ENCODE measurements at places on chromosomes 11 and 22.

DNA sequence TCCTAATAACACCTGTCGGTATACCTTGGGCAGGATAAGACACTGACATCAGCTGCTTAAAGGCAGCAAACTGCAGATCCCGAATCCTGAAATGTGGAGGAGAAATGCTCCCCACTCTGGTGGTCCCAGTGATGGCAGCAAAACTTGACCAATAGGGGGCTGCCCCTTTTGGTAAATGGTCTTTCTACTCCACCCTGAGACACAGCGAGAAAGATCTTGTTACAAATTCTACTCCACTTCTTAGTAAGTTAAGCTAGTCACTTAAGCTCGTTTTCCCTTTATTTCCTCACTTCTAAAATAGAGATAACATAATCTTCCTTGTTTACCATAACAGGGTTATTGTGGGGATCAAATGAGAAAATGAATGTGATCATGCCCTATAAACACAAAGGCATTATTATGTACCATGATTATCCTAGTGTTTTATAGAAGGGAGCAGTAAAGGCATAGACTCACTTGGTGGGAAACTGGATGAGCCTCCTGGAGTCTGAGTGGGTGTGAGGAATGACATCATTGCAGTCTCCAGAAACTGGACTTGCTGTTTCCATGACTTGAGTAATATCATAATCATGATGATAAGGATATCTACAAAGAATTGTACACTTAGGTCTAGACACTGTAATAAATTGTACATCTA is 50.9 kb downstream of the ENDOD1 start:
- DNase-seq: no peak

DNA sequence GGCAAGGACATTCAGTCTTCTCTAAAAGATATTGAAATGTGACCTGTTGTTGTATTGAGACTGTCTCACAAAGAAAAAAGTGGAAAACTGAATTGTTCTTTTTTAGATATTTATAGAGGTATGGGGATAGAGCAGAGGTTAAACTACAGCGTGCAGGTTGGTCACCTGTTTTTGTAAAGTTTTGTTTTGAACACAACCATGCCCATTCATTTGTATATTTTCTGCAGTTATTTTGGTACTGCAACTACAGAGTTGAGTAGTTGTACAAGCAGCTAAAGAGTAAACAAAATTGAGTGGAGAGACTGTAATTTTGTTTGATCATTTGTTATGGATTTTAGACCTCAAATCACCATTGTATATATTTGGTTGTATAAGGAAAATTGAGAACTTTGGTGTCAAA is 11.3 kb downstream of the EED start:
- DNase-seq: no peak

- no peak for DNase-seq
Observed at GRCh38 chr11:27174021-27174420, 133.4 kb downstream of the BBOX1 start.

GRCh38 chr11:126339073-126339862 is 16.2 kb upstream of the ST3GAL4 start:
- DNase-seq: no peak

- DNase-seq: no peak
Observed at GRCh38 chr11:77024745-77025144, 9.5 kb upstream of the B3GNT6 start.

DNA sequence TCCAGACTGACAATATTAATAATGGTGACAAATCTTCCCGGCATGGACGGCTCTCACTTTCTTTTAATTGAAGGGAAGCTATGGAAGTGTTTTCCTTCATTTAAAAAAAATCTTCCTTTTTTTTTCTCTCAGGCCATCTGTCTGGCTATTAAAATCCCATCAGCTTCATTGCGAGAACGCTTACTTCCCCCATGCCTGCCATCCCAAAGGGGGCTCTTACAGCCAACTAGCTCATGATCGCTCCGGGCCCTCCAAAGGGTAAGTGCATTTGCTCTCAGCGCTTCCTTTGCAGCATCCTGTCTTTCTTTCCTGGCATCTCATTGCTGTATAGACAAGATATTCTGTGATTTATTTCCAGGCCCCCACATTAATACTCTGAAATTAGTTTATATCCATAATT is 20.7 kb downstream of the CACNG2 start:
- no peak for DNase-seq

- no peak for DNase-seq
Observed at GRCh38 chr22:20775342-20775895, 1.5 kb downstream of the SERPIND1 start.

DNA sequence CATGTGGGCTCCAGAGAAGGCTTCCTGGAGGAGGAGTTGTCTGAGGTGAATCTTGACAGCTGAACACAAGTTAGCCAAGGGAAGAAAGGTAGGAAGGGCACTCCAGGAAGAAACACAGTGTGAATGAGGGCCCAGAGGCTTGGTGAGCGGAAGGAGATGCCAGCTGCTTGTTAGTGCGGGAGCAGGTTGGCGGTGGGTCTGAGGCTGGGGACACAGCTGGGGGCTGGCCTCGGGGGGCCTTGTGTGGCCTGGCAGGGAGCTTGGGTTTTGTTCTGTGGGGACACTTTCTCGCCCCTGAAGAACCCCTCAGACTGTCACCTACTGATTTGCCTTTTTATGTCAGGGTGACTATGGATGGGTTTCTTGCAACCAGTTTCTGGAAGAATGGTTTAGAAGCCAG is 160.0 kb downstream of the ST3GAL4 start:
- DNase-seq: no peak

DNA sequence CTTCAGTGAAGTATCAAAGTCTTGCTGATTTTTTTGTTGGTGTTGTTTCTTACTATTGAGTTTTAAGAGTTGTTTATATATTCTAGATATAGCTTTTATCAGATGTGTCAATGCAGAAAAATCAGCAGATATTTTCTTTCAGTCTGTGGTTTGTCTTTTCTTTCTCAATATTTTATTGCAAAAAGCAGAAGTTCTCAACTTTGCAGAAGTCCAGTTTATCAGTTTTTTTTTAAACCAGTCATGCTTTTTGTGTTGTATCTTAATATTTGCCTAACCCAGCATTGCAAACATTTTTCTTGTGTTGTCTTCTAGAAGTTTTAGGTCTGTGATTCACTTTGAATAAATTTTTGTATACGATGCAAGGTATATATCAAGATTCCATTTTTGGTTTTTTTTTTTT is 7.0 kb downstream of the ASRGL1 start:
- DNase-seq: no peak

DNA sequence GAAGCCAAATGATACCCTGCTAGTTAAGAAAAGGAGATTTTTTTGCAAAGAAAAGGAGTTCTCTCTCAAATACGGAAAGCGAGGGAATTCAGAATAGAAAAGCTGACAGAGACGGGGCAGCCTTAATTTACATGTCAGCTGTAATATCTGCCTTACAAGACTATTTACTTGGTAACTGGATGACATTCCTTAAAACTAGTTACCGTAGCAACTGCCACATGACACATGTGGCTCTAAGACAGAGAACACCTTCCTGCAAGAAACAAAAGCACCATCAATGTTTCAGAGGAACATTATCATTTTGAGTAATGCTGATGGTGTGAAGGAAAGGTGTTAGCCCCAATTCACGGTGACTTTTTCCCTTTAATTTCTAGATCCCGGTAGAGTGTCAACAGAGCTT is 222.1 kb downstream of the LRRC4C start:
- DNase-seq: no peak

- no peak for DNase-seq
Observed at GRCh38 chr11:43497144-43497543, 138.4 kb downstream of the TTC17 start.

DNA sequence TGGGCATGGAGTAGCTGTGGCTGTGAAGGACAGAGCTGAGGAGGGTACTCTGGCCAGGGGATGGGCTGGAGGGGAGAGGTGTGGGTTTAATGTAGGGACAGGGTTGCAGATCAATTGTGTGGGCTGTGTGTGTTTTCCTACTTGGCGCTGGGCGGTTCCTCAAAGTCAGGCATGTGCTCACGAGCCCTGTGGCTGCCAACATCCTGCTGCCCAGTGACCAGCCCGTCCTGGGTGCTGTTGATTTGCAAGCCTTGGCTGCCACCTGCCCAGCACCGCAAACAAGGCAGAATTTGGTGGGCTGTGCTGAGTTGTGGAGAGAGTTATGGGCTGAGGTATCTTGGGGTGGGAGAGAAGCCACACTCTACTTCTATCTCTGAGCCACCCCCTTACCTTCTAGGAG is 69.2 kb downstream of the SCN3B start:
- no peak for DNase-seq

DNA sequence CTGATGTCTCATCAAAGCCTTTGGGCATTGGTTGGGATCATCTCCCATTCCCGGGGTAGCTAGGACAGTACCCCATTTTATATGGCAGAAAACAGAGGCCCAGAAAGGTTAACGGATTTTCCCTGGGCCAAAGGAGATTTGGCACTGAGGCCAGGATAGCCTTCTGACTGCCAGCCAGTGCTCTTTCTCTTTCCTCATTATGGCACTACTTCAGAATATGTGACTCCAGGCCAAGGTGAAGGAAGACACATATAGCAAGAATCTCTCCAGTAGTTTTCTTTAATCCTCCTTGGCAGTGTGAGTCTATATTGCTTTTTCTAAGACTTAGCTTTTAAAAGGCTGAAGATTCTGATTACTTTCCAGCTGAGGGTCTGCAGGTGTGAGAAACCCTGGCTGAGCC is 94.8 kb upstream of the AMOTL1 start:
- no peak for DNase-seq

DNA sequence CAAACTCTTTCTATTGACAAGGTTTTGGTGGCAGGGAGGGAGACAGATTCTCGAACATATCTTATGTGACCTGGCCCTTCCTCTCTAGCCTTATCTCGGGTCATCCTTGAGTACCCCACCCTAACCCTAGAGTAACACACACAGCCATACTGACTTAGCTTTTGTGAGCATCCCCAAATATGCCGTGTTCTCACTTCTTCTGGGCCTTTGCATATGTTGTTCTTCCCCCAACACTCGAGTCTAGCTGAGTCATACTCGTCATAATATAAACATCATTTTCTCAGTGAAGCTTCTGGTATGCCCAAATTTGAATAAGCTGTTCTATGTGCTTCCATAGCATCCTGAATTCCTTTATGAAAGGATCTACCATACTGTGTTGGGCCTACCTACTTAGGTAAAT is 8.0 kb downstream of the TTC17 start:
- DNase-seq: no peak

GRCh38 chr11:126405906-126406305 is 50.4 kb downstream of the ST3GAL4 start:
- no peak for DNase-seq

GRCh38 chr11:59187035-59187434 is 15.1 kb downstream of the DTX4 start:
- DNase-seq: no peak

DNA sequence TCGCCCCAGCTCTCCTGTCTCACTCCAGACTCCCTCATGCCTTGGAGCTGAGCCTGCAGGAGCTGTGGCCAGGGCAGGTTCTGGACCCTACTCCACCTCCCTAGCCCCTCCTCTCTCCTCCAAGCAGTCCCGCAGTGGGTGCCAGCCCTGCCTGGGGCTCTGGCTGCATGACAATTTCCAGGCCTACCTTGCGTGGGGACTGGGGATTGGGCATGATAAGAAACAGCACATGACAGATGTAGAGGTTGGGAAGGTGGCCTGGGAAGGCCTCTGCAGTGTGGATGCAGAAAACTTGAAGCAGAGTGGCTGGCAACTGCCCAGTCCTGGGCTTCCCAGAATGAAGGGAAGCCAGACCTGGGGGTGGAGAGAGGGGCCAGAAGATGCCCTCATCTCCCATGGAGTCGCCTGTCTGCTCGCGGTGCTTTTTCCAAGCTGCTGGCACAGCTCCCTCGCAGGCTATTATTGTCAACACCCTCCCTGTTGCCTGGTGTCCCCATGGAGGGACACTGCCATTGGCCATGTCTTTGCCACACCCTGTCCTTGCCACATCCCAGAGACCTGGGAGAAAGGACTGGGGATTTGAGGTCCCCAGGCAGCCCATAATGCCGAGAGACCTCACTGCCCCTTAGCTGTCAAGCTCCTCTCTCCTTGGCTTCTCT is 48.9 kb upstream of the CDON start:
- DNase-seq: no peak

DNA sequence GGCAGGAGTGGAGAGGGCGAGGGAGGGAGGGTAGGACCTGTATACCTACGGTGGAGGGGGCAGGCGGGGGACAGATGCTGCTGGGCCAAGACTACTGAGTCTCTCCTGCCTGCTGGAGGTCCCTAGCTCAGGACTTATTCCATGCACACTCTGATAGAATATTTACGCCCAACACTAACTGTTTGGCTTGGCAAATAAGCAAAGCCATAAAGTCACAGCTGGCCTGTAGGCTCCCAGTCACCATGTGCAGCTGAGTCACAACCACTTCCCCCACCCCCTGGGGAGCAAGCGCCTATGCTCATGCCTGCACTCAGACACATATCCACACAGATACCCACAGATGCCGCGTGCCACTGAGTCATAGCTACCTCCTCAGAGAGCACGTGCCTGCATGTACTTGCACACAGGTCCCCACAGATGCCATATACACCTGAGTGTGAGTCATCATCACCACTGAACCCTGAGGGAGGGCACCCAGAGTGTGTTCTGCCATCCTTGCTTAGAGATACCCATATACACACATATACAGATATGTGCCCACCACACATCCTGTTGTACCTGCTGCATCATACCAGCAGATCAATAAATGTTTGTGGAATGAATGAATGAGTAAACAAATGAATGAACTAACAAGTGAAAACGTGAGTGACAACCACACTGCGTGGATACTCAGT is 95.8 kb downstream of the SWAP70 start:
- no peak for DNase-seq

Data from midbrain (tissue), 1 donor.